Iris pigment epithelial cell (primary cell): ENCODE measurements at places on chromosomes 2 and 18.

GRCh38 chr2:27909901-27910300, 19.4 kb downstream of the BABAM2 start:
- DNase-seq = no peak

- no peak for DNase-seq
Observed at GRCh38 chr2:235144291-235144690, 192.5 kb downstream of the SH3BP4 start.

GRCh38 chr2:29388071-29388470, 272.9 kb downstream of the CLIP4 start:
- no peak for DNase-seq

DNA sequence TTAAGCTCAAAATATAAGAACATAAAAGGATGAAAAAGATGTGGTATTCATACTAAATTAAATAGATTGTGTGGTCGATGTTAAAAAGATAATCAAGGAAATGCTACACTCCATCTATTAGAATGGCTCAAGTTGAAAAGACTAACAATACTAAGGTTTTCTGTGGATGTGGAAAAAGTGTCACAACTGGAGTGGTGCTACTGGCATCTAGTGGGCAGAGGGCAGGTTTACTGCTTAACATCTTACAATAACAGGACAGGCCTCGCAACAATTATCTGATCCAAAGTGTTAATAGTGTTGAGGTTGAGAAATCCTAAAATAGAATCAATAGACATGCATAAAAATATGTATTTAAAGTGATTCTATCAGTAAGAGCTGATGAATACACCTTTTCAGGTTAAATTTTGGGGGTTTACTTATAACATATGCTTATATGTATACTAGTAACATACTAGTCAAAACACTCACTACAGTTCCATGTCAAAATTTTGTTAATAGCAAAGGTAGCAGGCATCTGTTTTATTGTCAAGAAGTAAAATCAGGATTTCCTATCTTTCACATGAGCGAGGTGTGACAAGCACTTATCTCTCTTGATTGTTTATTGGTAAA, 91.5 kb upstream of the TMEFF2 start:
- peak; percentile 70 for DNase-seq

GRCh38 chr18:56934906-56935305, 212.0 kb upstream of the BOD1L2 start:
- DNase-seq = no peak

- no peak for DNase-seq
Observed at GRCh38 chr2:3244486-3244885, 133.1 kb downstream of the EIPR1 start.

GRCh38 chr2:176165370-176166050, 8.4 kb downstream of the HOXD3 start:
- DNase-seq = no peak

GRCh38 chr18:2036086-2036485, 535.2 kb downstream of the METTL4 start:
- DNase-seq = peak; percentile 14

- DNase-seq = peak; percentile 7
Observed at GRCh38 chr2:240733803-240734495, 42.3 kb downstream of the AQP12A start.

DNA sequence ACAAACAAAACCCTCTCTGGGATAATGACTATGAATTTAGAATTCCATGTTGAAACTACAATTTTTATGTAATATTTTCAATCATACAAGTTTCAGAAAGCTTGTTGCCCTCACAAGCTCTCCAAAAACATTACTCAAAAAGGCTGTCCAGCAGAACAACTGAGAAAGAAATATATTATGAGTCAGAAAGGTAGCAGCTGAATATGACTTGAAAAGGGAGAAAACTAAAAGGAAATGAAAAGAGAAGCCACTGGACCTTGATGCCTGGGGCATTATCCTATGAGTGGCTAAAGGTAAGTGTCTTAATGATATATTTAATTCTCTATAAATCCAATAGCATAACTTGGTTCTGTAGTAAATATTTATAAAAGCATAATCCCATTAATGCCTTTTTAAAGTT, 61.8 kb downstream of the NXPH2 start:
- no peak for DNase-seq

GRCh38 chr2:180907731-180908130, 72.7 kb upstream of the UBE2E3 start:
- peak; percentile 54 for DNase-seq

GRCh38 chr2:219727771-219728429, 100.5 kb downstream of the SLC4A3 start:
- no peak for DNase-seq

DNA sequence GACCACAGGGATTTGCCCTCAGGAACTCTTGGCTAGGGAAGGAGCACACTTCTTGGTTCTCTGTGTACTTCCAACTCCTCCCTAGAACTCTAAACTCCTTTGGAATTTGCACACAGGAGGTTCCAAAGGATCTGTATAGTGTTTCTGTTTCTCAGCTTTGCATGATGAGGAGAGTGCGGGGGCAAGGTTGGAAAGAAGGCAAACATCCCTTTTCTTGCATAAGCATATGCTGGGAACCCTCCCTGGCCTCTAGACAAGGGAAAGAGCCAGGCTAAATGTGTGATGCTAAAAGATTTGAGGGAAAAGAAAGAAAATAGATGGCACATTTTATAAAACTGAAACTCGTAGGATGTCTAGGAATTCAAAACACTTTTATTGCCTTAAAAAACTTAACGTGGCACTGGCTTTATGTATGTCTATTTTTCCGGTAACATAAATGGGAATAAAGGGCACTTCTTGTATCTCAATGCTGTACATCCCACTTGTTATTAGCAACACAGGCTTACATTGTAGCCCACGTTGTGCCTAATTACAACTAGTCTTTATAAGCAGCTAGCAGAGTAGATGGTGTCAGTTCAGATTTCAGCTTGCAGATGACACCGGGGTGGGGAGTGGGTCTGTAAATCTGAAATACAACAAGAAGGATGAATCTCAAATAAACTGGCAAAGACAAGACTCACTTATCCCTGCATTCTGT, 165.8 kb downstream of the GPD2 start:
- no peak for DNase-seq

- peak; percentile 71 for DNase-seq
Observed at GRCh38 chr2:216057688-216058193, 23.9 kb downstream of the PECR start.

DNA sequence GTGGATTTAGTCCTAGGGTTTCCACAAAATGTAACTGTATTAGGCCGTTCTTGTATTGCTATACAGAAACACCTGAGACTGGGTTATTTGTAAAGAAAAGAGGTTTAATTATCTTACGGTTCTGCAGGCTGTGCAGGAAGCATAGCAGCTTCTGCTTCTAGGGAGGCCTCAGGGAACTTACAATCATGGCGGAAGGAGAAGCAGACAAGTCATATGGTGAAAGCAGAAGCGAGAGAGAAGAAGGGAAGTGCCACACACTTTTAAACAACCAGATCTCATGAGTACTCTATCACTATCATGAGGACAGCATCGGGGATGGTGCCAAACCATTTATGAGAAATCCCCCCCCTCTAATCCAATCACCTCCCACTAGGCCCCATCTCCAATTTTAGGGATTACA, 9.5 kb upstream of the CCDC68 start:
- no peak for DNase-seq

DNA sequence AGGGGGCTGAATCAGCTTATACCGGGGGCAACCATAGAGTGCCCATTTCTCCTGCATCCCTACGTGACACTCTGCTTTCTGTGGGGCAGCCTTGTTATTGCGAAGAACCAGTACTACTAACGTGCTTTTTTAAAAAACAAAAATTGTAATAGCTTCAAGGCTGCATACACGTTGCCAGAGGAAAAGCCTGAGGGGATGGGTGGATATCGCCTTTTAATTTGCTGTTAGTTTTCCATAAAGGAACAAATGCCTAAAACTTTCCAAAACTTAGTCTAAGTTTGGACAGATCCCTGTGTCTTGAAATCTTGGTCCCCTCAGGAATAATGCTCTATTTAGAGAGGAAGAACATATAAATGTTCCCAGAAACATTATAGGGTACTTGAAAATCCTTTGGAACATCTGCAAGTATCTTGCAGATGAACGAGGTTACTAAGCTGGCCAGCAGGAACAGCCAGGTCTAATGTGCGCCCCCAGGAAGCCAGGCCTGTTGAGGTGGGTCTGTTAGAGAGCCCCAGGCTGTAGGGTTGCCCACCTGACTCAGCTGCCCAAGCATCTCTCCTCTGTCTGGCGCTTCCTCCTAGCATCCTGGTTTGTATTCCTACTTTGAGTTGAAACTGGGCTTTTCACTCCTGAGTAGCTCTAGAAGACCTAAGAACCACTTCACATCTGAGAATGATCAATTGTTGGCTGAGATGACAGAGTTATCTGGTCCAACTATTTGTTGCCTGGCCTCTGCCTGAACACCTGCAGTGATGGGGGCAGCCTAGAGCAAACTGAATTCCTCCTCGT, 96.9 kb downstream of the TGOLN2 start:
- no peak for DNase-seq

- no peak for DNase-seq
Observed at GRCh38 chr18:13453714-13454113, 235.2 kb downstream of the LDLRAD4 start.

DNA sequence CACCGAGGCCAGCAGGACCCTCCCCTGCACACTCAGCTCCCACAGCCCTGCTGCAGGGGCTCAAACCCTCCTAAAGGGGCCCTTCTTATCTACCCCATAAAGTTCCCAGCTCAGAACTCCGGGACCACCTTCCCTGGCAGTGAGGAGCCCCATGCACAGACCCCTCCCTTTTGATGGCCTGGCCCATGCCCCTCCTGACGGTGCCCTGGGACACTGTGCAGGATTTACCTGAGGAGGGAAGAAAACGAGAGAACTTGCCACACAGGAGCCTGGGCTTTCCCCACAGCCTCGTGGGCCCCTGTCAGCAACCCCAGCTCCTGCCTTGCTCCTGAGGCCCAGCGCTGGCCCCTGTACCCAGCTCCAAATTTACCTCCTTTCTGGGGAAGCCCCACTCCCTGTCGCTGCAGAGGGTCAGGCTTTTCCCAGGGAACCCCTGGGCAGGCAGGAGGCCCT, 206.3 kb upstream of the SALL3 start:
- no peak for DNase-seq

DNA sequence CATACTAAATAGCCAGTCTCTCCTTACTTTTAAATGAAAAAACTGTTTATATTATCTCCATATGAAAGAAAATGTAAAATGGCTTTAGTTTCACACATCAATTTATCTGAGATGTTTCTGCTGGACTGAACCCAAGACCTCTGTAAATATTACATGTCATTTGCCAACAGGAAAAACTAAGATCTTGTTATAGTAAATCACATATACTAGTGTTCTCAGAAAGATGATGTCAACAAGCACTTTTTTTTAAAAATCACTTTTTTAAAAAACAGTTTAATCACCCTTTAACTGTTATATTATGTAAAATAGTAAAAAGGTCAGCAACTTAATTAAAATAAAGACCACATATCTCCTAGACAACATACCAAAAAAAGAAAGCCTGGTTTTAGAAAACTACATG, 46.3 kb downstream of the PTPN2 start:
- DNase-seq = peak; percentile 76

GRCh38 chr2:59739166-59739565, 814.3 kb downstream of the BCL11A start:
- DNase-seq = no peak

- no peak for DNase-seq
Observed at GRCh38 chr18:12086677-12087470, 6.8 kb upstream of the ANKRD62 start.

DNA sequence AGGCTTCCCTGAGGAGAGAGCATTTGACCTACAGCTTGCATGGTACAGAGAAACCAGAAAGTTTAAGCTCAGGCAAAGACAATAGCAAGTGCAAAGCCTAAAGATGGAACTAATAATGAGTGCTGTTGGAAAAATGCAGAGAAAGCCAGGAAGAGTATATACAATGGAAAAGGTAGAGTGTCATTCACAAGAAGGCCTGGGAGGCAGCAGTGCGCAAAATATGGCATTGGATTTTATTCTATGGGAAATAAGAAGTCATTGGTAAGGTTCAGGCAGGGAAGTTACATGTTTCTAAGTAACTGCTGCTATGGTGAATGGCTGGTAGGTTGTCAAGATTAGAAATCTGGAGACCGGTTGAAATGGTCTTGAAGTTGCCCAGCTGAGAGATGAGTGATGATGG, 2167.3 kb upstream of the CELF4 start:
- no peak for DNase-seq

DNA sequence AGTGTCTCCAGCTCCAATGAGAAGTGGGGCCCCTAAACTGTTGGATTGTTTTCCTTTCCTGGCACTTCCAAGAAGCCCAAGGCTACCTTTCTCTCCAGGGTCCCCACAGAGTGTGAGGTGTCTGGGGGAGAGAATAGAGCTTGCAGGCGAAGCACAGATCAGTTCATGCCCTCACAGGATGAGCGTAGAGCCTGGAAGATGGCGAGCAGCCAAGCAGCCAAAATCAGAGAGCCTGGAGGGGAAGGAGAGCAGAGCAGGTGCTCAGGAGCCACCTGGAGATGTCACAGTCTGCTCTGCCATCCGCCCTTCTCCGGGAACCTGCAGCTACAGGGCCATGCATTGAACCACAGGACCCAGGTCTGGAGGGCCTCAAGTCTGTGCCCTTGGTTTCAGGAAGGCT, 54.7 kb upstream of the TCF7L1 start:
- DNase-seq = no peak

DNA sequence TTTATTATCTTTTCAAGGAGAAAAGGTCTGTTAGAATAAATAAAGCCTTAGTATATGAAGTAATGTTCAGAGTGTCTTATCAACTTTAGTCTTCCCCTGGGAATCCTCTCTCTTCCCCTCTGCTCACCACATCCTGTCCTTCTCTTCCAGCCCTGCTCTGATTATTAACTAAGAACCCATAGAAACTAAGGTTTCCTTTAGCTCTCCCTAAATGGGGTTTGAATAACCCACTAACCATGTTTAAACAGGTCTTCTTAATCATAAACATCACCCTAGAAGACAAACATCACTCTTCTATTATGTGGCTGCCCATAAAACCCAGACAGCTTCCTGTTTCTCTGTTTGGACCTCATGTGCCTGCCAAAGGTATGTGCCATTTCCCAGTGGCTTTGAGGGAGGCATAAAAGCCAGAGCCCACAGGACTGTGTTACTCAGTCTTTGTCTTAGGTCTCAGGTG, 50.1 kb downstream of the SLC14A1 start:
- DNase-seq = peak; percentile 51

DNA sequence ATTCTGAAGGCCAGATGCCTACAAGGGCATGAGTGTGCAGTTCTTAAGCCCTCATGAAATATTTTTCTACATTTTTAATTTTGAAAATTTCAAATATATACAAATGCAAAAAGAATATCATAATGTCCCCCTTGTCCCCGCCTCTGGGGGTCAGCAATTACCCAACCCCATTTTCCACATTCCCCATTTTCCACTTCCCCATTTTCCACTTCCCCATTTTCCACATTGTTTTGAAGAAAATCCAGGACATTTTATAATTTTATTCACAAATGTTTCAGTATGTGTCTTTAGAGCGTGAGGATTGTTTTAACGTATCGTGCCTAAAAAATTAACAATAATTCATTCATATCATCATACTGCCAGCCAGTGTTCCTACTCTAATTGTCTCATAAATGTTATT, 403.6 kb upstream of the RAB6C start:
- no peak for DNase-seq

GRCh38 chr2:239383036-239383758, 17.6 kb downstream of the HDAC4 start:
- no peak for DNase-seq

- no peak for DNase-seq
Observed at GRCh38 chr2:109379507-109379906, 234.3 kb downstream of the SEPTIN10 start.
